ENCODE measurements at places on chromosomes 12 and 14.

- no peak for DNase-seq
These were observed 41.1 kb downstream of the BRMS1L start for GRCh38 chr14:35867280-35867629.

GRCh38 chr14:20618271-20618749 is 23.2 kb downstream of the OR6S1 start:
- DNase-seq: no peak

DNA sequence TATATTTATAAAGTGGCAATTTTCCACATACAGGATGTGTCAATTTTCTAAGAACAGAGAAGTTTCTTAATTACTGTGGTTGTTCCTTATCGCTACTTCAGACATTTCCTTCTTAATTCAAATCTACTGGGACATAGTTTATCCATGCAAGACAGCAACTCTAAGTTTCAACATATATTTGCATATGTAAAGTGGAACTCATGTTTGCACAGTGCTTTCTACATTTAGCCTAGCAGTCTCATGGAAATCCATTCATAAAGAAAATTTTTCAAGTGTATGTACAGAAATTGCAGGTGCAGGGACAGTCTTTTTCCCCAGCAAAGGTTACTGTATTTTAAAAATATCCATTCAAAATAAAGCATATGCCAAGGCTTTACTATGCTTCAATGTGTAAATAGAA is 956.7 kb upstream of the SEL1L start:
- DNase-seq: no peak

DNA sequence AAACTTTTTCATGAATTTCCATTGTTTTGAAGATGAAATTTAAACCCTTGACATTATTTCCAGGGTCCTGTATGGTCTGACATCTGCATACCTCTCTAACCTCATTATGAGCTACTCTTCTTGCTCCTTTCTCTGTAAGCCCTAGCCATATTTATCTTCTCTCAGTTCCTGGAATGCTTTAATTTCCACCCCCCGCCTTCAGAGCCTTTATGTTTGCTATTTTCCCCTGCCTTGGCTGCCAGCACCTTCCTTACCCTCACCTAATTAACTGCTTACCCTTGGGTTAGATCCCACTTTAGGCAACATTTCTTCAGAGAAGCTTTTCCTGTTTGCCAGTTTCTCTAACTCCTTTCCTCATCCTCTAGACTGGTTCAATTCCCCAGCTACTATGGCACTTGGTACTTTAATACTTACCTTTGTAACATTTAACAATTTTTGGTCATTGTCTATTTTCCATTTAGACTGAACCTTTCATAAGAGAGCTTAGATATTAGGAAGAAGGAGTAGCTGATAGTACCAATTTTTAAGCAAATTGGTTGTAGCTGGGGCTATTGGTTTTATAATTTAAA is 6.0 kb downstream of the STYX start:
- DNase-seq: no peak

GRCh38 chr14:21185491-21185890 is 29.6 kb upstream of the OR5AU1 start:
- DNase-seq: no peak

DNA sequence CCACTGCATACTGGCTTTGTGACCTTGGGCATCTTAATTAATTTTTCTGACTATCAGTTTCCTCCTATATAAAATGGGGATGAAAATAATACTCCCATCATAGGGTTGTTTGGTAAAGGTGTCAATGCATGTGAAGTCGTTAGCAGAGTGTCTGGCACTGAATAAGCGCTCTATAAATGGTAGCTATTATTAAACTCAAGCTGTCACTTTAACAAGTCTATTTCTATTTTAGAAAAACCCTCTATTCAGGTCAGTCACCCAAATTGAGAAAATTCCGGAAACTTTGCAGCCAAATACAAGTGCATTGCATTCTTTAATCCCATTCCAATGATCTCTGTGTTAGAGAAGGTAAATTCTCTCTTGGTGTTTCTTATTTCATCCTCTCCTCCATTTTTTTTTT is 363.1 kb downstream of the SYT1 start:
- DNase-seq: no peak

DNA sequence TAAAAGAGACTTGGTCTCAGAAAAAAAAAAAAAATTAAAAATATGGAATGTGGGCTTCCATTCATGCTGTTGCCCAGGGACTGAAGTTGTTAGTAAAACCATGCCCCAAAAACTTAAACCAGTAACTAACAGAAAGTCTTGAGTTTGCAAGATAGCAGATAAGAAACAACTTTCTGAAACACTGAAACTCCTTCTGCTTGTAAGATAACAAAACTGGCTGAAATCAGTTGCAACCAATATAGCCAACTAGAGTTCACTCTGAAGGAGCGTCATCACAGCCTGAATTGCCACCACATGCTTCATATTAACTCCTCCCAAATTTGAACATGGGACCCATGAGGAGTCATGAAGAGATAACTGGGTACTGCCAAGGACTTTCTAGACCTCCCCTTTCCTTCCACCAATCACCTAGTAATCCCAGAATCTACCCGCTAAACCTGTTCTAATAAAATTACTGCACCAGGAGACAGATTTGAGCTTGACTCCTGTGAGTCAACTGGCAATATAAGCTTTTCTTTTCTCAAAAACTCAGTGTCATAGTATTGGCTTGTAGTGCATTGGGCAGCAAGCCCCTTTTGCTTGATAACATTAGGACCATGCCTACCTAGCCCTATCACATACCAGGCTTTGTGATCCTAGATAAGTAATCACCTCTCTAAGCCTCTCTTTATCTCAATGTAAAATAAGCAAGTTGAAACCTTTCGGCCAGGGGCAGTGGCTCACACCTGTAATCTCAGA is 53.6 kb downstream of the R3HDM2 start:
- no peak for DNase-seq

DNA sequence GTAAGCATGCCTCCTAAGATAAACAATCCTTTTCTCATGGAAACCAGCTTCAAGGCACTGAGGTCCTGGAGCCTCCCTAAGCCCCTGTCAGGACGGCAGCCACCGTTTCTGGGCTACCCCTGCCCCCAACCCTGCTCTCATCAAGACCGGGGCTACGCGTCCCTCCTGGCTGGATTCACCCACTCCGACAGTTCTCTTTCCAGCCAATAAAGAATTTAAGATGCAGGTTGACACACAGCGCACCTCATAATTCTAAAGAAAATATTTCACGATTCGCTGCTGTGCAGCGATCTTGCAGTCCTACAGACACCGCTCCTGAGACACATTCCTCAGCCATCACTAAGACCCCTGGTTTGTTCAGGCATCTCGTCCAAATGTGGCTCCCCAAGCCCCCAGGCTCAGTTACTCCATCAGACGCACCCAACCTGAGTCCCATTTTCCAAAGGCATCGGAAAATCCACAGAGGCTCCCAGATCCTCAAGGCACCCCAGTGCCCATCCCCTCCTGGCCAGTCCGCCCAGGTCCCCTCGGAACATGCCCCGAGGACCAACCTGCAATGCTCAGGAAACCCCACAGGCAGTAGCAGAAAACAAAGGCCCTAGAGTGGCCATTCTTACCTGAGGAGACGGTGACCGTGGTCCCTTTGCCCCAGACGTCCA is 336.3 kb downstream of the TMEM121 start:
- no peak for DNase-seq

GRCh38 chr14:99946652-99947489 is 118.4 kb upstream of the EVL start:
- peak; percentile 43 for DNase-seq

- peak; percentile 2 for DNase-seq
These were observed 27.0 kb downstream of the GPR135 start for GRCh38 chr14:59438195-59438647.

- DNase-seq: no peak
These were observed 3.3 kb upstream of the MDM1 start for GRCh38 chr12:68335462-68335861.

- DNase-seq: peak; percentile 67
These were observed 50.2 kb downstream of the KCNK13 start for GRCh38 chr14:90111895-90112534.

- DNase-seq: peak; percentile 46
These were observed 25.2 kb upstream of the NXPH4 start for GRCh38 chr12:57191410-57191809.

DNA sequence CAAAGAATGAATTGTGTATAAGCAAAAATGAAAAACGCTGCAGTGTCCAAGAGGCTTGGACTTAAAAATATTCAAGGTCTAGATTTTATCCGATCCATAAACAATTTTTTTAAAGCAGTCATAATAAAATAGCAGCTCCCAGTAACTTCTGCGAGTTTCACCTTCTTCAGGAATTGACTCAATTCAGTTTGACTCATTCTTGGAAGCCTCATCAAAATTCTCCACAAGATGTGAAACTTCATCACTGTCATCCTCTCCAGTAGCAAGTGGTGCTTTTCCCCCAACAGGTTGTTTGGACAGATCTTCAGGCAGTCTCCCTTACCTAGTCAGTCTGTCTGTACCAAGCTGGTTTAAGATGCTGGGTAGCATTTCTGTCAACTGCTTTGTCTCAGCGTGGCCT is 93.5 kb upstream of the FOXG1 start:
- no peak for DNase-seq

GRCh38 chr12:105992849-105993740 is 145.7 kb downstream of the NUAK1 start:
- DNase-seq: no peak

GRCh38 chr12:110619534-110619953 is 5.6 kb downstream of the TCTN1 start:
- no peak for DNase-seq

GRCh38 chr12:94033784-94034183 is 114.6 kb upstream of the PLXNC1 start:
- no peak for DNase-seq

- no peak for DNase-seq
These were observed 156.7 kb upstream of the RTL1 start for GRCh38 chr14:101060171-101060601.

- peak; percentile 67 for DNase-seq
These were observed 965.5 kb downstream of the TMEM121 start for GRCh38 chr14:106491851-106492250.

DNA sequence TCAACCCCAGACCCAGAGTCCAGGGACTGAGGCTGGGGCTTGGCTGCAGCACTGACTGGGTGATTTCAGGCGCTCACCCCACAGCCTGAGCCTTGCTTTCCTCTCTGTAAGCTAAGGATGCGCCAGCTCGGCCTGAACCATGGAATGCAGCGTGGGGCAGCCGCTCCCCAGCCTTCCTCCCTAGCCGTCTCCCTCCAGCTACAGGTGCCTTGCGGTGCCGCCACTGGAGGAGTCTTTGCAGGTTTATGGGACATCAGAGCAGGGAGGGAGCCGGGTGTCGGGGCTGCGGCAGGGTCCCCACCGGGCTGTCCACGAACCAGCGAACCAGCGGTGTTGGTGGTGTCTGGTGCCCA is 19.4 kb downstream of the PPP2R5C start:
- DNase-seq: no peak

DNA sequence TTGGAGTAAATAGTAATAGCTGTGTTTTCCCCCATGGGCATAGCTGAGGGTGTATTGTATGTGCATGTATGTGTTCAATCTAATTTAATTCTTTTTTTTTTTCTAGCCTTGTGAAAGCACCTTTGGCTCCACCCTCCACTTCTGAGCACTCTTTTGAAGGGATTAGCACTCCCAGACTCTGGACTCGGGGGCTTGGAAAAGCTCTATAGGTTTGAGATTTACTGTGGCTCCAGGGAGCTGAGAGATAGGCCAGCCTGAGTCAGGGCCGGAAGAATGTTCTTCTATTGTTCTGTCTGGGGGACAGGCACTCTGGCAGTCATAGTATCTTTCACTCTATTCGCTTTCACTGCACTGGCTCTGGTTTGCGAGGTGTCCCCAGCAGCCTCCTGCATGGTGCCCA is 540.0 kb upstream of the TBX3 start:
- no peak for DNase-seq

- DNase-seq: no peak
These were observed 203.0 kb downstream of the ESR2 start for GRCh38 chr14:64091217-64091616.

GRCh38 chr12:46722394-46723185 is 103.2 kb downstream of the SLC38A4 start:
- peak; percentile 76 for DNase-seq

GRCh38 chr12:110424237-110424636 is 20.7 kb upstream of the ANAPC7 start:
- DNase-seq: no peak

- DNase-seq: no peak
These were observed 2.8 kb downstream of the RXYLT1 start for GRCh38 chr12:63782466-63782865.

GRCh38 chr12:77324763-77325468 is 259.5 kb upstream of the E2F7 start:
- DNase-seq: peak; percentile 92

DNA sequence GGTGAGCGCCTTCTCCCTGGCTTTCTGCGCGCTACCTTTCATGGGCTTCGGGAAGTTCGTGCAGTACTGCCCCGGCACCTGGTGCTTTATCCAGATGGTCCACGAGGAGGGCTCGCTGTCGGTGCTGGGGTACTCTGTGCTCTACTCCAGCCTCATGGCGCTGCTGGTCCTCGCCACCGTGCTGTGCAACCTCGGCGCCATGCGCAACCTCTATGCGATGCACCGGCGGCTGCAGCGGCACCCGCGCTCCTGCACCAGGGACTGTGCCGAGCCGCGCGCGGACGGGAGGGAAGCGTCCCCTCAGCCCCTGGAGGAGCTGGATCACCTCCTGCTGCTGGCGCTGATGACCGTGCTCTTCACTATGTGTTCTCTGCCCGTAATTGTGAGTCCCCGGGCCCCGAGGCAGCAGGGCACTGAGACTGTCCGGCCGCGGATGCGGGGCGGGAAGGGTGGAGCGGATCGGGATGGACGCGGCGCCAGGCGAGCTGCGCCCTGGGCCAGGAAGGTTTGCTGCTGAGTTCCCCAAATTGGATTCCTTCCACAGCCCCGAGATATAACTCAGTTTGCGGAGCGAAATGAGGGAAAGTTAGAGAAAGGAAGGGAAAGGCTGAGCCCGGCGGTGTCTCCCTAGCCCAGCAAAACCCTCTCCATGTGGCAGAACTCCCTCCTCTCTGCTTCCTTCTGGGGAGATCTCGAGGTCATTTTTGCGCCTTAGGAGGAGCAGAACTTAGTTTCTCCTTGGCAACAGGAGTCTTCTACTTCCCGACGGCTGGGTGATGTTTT is 972 bp downstream of the PTGDR start:
- DNase-seq: peak; percentile 8

DNA sequence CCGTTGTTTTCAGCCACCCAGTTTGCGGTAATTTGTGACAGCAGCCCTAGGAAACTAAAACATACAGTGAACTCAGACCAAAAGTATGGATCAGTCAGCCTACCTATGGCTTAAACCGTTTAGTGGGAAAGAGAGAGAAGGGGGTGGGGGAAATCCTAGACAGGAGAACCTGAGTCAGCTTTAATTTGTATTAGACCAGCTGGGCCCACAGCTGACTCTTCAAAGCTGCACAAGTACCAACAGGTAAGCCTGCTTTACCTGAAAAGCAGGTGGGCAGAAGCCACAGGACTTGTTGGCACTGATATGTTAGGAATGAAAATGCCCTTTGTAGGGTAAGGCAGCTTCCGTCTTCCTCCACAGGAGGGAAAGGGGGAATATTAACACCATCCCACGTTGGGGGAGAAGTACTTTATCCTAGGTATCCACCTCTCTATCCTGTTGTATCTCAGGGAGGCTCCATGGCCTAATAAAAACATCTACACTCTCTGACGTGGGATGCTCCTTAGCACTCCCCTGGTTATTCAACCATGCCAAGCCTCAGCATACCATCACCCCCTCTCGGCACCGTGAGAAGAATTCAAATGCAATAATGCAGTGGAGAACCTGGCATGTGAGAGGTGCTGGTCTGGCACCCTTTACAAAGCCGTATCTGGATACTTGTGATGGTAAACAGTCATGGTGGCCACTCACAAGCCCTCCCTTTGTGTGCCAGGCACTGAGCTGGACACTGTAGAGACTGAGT is 70.3 kb downstream of the STON2 start:
- peak; percentile 63 for DNase-seq

All from DMS53 (cell line).